HFFc6 (cell line): ENCODE measurements at places on chromosomes 13 and 19.

DNA sequence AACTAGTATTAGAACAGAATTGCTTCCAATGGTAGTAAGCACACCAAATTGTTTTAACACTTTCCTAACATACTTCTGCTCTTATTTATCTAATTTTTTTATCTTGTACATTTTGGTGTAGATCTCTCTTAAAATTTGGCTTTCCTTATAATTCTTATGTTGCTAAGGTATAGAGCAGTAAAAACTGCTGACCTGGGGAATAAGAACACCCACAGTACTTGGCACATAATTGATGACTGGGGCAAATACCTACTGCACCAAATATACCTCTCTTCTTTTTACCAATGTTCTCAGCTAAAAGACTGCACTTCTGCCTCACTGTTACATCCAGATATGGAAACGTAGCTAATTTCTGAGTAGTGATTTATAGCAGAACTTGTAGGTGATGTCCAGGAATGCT is 642.2 kb downstream of the LIG4 start:
- no peak for DNase-seq

DNA sequence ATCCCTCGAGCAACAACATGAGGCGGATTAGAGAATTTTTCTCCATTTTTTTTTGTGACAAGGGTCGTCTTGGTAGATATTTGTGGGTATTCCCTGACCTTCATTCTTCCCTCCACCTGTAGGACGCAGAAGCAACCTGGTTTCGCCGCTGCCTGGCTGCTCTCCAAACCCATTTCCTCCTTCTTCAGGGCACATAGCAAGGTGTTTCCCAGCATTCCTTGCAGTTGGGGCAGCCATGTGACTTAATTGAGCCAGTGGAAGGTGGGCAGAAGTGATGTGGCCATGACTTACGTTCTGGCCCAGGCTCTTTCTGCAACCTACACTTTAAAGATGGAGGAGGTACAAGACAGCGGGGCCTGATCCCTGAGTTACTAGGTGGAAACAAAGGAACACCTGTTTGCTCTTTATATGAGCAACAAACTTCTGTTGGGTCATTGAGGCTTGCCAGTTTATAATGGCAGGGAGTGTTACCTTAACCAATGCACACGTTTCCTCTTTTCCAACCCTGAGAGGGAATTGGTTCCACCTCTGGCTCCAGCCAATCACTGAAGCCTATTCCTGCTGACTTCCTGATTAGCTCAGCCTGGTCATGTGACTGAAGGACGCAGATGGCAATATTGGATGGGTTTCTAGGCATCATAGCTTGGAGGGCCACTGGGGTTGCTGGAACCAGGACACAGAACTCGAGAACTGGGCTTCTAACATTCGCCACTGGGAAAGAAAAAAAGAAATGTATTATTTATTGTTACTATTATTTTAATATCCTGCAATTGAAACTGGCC is 30.8 kb upstream of the ZNRF4 start:
- no peak for DNase-seq

GRCh38 chr19:38737921-38738737 is 6.1 kb downstream of the CAPN12 start:
- DNase-seq, result no peak

GRCh38 chr19:55406826-55407549 is 600 bp downstream of the UBE2S start:
- no peak for DNase-seq

GRCh38 chr13:90068658-90069057 is 1278.8 kb upstream of the MIR17HG start:
- no peak for DNase-seq

DNA sequence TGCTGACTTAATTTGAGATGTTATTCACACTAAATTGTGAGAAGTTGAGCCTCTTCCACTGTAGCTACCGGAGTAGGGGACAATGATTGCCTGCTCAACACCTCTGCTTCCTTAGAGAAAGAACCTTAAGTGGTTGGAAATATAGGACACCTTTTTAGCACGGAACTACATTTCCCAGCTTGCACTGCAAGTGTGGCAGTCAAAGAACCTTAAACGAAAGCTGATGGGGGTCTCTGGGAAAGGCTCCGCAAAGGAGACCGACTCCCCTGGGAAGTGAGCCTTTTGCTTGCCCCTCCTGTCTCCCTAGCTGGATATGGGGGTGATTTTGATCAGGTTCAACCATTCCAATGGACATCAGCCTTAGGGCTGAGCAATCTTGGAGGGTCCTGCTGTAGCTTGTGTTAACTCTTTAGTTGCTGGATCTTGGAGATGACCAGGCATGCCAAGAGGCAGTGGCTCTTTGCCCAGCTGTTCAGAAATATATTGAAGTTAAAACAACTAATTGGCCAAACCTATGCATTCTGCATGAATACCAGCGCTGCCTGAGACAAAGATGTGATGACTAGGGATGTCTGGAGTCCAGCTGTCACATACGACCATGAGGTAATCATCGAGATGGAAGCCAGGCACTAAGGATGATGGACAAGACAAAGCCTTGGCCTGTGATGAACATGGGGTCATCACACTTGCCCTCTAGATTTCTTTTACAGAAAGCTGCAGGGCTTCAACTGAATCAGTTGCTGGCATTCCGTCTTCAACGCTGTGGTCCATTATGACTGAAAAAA is 286.5 kb downstream of the FOXO1 start:
- DNase-seq, result no peak

DNA sequence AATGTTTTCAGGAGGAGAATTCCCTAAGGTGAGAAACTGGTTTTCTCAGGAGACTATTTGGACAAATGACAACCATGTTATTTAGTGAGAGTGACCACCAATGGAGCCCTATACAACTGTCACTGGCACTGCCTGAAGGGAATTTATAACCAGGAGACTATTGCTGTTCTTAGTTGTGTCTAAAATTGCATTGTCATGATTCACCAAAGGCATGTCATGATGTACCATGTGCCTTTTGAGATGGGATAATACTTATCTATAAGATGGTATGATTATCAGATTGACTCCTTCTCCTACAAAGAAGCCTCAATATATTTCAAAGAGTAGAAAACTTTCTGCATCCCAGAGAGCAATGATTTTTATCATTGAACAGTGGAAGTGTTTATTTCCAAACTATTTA is 739.4 kb upstream of the GPC6 start:
- no peak for DNase-seq

DNA sequence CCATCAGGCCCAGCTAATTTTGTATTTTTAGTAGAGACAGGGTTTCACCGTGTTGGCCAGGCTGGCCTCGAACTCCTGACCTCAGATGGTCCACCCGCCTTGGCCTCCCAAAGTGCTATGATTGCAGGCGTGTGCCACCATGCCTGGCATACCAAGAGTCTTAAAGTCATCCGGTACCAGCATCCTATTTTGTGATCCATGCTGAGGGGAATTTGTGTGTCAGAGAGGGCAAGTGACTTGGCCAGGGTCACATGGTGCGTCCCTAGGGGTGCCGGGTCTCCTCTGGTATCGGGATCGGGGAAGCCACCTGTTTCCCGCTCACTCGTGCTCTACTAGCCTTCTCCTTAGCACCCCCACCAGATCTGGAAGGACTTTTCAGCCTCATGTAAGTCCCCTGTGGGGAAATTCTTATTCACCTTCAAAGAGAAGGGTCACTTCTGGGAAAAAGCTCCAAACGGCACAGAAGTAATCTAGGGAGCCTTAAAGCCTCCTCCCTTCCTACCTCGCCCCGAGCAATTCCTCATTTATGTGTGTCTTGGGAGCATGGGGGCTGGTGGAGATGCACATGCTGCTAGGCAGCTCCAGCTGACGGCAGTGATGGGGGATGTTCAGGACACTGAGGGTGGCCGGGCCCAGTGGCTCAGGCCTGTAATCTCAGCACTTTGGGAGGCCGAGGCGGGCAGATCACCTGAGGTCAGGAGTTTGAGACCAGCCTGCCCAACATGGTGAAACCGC is 6.1 kb upstream of the ANKLE1 start:
- DNase-seq, result no peak

DNA sequence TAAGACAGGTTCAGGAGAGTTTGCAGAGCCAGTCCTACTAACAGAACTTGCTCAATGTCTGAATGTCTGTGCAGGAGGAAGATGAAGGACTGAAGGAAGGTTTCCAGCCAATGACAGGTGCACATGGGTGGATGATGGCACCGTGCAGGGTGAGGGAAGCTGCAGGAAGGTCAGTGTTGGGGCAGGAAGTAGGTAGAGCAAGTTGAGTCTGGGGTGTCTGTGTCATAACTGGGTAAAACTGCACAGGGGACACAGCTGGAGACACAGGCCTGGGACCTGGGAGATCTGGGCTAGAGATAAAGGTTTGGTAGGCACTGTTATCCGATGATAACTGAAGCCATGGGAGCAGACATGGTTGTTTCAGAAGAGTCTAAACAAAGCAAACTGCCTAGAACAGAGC is 116.9 kb downstream of the USP12 start:
- DNase-seq, result no peak
